ENCODE measurements at places on chromosomes 2 and 18. TPM values are rescaled to one million over a fixed set of nuclear protein-coding genes. Genes with fewer than 3 reads are reported as not detected.

SP9 gene
- 0.14 TPM for polyA plus RNA-seq

FBXO41 gene
- polyA plus RNA-seq: 3.5 TPM

ADRA2B gene
- 1.7 TPM for polyA plus RNA-seq

TEKT4 gene
- not detected for polyA plus RNA-seq

SATB2 gene
- 2.0 TPM for polyA plus RNA-seq
